ENCODE measurements at places on chromosomes 2 and 18. TPM values are rescaled to one million over a fixed set of nuclear protein-coding genes. Genes with fewer than 3 reads are reported as not detected.

Gene DUSP11
- total RNA-seq: 36.6 TPM

Gene SLC30A3
- total RNA-seq: 0.50 TPM

Gene SANBR
- total RNA-seq: 8.9 TPM

Gene DBI
- 86.6 TPM for total RNA-seq

Gene B3GNT7
- not detected for total RNA-seq

Gene PTPN18
- total RNA-seq: 26.7 TPM

Data from NCI-H460 (cell line).